ENCODE measurements at places on chromosomes 1 and 21.
A peak's percentile ranks its signal among the peaks of the same experiment; 100 is the strongest.

DNA sequence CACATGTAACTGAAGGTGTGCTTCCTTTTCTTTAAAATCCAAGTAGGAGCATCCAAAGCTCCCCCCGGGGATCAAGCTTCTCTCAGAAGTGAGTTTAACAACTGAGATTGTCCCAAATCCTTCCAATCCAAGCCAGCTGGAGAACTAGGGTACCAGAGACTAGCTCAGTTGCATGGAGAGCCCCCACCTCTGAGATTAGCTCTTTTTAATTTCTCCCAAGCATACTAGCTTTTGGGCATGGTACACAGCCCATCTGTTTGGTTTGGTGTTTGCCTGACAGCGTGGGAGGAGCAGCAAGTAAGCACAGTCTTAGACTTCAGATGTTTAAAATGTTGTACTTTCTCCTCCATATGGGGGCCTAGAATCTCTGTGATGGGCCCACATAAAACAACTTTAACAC lies 142.8 kb downstream of the ASTN1 start:
- no peak for DNase-seq
- H3K27me3 ChIP-seq, result no peaks in the 10 kb centered on the region
- H3K4me3 ChIP-seq, result no peak overlapping the region
- H3K36me3 ChIP-seq, result no peaks in the 10 kb centered on the region

- H3K36me3 ChIP-seq, result no peaks in the 10 kb centered on the region
- no peak overlapping the region for H3K27ac ChIP-seq
- H3K27me3 ChIP-seq, result peaks cover 3% of the 10 kb centered on the region
Measured at GRCh38 chr1:155649676-155650075, 38.9 kb downstream of the YY1AP1 start.

DNA sequence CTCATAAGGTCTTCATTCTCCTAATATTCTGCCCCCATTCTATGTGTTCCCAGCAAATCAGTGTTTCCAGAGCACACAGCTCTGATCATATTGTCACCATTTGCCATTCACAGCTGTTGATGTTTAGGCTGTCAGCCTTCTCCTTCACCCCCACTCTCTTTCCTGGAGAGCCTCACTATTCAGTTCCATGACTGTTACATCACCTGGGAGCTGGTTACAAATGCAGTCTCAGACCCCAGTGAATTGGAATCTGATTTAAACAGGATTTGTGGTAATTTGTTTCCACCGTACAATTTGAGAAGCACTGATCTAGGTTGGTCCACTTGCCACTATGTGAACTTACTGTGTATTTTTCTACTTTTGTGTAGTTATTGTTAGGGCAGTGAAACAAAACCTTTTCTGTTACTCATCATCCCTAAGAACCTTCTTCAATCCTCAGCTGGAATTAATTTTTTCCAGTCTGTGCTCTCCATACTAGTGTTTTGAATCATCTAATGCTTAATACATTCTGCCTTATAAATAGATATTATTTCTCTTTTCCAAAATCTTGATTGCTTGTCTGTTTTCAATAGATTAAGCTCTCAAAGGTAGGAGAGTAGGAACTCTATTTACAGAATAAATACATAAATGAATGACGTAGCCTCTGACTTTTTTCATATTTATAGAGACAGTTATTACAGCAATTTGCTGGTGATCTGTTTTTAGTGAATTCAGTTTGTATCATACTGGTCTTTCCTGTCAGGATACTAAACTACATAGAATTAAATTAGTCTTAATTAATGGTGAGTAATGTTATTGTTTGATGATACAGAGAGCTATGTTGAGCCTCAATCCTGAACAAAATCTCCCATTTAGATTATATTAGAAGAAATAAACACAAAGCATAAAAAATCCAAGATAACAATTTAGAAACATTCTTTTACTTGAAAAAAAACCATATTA lies 8.1 kb downstream of the SNX7 start:
- no peak overlapping the region for H3K27ac ChIP-seq
- no peak for DNase-seq
- H3K4me1 ChIP-seq, result no peaks in the 10 kb centered on the region
- no peak overlapping the region for H3K4me3 ChIP-seq
- no peaks in the 10 kb centered on the region for H3K36me3 ChIP-seq
- peaks cover 13% of the 10 kb centered on the region for H3K27me3 ChIP-seq

GRCh38 chr1:1246577-1247340 lies at the start of gene C1QTNF12:
Gene C1QTNF12, minus strand, starts transcription at chr1:1246722. Its CDS starts 32 bp downstream, at chr1:1246690.
- no peak within 1 kb of the TSS for H3K4me3 ChIP-seq
- no peak within 1 kb of the TSS for H3K27ac ChIP-seq
- peaks cover 8% of the 10 kb centered on the region for H3K36me3 ChIP-seq
- H3K4me1 ChIP-seq, result peaks cover 17% of the 10 kb centered on the region
- no peak for DNase-seq

- no peak for DNase-seq
- peaks cover 31% of the 10 kb centered on the region for H3K4me1 ChIP-seq
- H3K4me3 ChIP-seq, result no peak overlapping the region
- no peaks in the 10 kb centered on the region for H3K27me3 ChIP-seq
- peaks cover 33% of the 10 kb centered on the region for H3K36me3 ChIP-seq
- no peak overlapping the region for H3K27ac ChIP-seq
Measured at GRCh38 chr1:173453982-173454381, 23.2 kb upstream of the PRDX6 start.

DNA sequence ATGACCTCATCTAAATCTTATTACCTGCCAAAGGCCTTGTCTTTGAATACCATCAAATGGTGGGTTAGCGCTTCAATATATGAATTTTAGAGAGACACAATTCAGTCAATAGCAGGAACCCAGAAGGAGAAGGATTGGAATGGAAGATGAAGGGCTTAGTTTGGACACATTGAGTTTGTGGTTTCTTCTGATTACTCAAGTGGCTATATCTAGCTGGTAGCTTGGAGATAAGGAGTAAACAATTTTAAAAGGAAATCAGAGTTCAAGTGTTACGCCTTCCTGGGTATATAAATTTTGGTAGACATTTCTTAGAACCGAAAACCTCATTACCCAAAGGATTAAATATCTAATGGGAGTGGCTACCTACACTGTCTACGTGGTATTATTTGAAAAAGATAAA lies 80.2 kb downstream of the RGS2 start:
- no peaks in the 10 kb centered on the region for H3K4me1 ChIP-seq
- no peak for DNase-seq
- no peaks in the 10 kb centered on the region for H3K27me3 ChIP-seq
- H3K4me3 ChIP-seq, result no peak overlapping the region

DNA sequence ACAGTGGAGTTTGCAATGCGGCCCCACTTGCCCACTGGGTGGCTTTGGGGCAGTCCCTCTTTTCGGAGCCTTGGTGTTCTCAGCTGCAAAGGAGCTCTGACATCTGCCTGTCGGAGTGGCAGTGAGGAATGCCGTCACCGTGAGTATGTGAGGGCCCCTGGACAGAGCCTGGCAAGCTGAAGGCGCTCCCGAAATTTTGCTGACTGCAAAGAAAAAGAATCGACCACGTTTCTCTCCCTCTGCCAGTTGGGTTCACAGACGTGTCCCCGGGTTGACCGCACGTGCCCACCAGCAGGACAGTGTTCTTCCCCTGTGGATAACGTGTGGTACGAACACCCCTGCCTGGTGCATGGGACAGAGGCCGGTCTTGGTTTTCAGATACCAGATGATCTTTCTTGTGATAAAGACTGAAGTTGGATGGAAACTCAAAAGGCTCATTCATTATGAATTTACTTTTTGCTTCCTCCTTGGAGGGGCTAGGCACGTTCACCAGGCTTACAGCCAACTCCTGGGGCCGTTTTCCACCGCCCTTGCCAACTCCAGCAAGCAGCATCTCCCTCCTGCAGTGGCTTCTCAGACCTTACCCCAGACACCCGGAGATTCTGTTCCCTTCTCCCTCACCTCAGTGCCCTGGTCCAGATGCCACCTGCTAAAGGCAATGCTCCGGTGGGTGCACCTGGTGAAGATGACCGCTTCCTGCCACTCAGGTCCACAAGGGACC lies 29.7 kb downstream of the ECE1 start:
- H3K4me3 ChIP-seq, result no peak overlapping the region
- H3K36me3 ChIP-seq, result peaks cover 99% of the 10 kb centered on the region
- peak overlapping the region; percentile 90 for H3K27ac ChIP-seq
- H3K4me1 ChIP-seq, result peaks cover 70% of the 10 kb centered on the region

DNA sequence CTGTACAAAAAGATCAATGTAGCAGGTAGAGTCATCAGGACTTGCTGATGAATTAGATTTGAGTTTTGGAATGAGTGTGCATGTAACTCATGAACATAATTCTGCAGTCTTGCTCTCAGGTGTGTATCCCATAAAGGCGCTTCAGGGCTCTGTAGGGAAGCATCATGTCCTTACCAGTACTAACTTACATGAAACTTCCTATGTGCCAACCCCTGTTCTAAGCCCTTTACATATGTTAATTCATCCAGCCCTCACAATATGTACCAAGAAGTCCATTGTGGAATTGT lies 2.1 kb upstream of the FCRLB start:
- no peak for DNase-seq
- no peak overlapping the region for H3K4me3 ChIP-seq
- no peak overlapping the region for H3K27ac ChIP-seq
- no peaks in the 10 kb centered on the region for H3K36me3 ChIP-seq
- H3K4me1 ChIP-seq, result peaks cover 20% of the 10 kb centered on the region

- H3K36me3 ChIP-seq, result peaks cover 33% of the 10 kb centered on the region
- H3K27me3 ChIP-seq, result no peaks in the 10 kb centered on the region
- no peak for DNase-seq
- peak overlapping the region; percentile 91 for H3K27ac ChIP-seq
- H3K4me3 ChIP-seq, result peak overlapping the region; percentile 94
- H3K4me1 ChIP-seq, result peaks cover 26% of the 10 kb centered on the region
Measured at GRCh38 chr1:44985747-44986359, 542 bp downstream of the EIF2B3 start.

DNA sequence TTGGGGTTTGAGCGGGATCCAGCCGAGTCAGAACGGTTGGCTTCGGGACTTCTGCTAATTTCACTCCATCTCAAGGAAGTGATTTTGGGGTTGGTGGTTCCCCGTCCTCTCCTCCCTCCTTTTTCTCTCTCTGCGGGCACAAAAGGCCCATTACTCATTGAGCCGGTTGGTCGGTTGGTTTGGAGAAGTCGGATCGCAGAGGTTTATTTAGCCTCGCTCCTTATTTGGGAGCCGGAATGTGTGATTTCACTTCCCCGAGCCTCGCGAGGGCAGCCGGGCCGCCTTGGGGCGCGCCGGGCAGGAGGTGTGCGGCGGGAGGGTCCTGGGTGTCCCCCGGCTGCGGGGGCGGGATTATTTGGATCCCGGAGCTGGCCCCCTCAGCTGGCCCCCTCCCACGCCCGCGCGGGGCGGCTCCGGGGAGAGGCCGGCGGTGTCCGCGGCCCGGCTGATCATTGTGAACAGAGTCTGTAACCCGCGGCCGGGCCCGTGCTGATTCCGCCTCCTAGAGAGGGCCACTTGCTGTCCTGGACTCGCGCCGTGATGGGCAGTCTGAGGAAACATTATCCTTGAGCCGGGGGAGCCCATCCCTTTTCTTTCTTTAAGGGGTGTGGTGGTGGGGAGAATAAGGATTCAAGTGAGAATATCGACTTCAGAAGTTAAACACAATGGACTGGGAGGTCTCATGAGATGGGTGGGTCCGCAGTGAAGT lies 1.2 kb downstream of the MAPKAPK2 start:
- peak; percentile 61 for DNase-seq
- peak overlapping the region; percentile 98 for H3K4me3 ChIP-seq
- peaks cover 72% of the 10 kb centered on the region for H3K4me1 ChIP-seq
- H3K36me3 ChIP-seq, result peaks cover 20% of the 10 kb centered on the region
- H3K27me3 ChIP-seq, result peaks cover 2% of the 10 kb centered on the region
- peak overlapping the region; percentile 97 for H3K27ac ChIP-seq

- peaks cover 74% of the 10 kb centered on the region for H3K36me3 ChIP-seq
- H3K27me3 ChIP-seq, result no peaks in the 10 kb centered on the region
- H3K27ac ChIP-seq, result no peak overlapping the region
- peaks cover 17% of the 10 kb centered on the region for H3K4me1 ChIP-seq
- DNase-seq, result no peak
Measured at GRCh38 chr1:217614200-217614712, 16.6 kb downstream of the GPATCH2 start.

DNA sequence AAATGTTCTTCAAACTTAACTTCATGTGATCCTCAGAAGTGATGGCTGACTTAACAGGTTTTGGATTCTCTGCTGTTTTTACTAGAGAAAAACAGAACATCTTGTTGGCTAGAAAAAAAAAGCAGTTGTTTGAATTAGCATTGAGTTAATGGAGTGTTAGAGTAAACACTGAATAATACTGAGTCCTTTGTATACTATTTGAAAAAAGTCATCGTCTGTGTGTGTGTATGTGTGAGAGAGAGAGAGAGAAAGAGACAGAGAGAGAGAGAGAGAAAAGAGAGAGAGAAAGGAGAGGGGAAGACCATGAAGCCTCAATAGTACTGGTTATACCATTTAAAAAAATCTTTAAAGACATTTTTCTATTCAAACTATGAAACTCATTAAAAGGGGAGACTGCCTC lies 10.4 kb downstream of the ZNF697 start:
- peaks cover 30% of the 10 kb centered on the region for H3K27me3 ChIP-seq
- H3K36me3 ChIP-seq, result no peaks in the 10 kb centered on the region
- H3K4me1 ChIP-seq, result no peaks in the 10 kb centered on the region
- no peak for DNase-seq

GRCh38 chr21:46255758-46256337 lies 27.3 kb upstream of the LSS start:
- H3K4me3 ChIP-seq, result no peak overlapping the region
- peak overlapping the region; percentile 81 for H3K27ac ChIP-seq
- no peak for DNase-seq
- H3K4me1 ChIP-seq, result peaks cover 32% of the 10 kb centered on the region
- no peaks in the 10 kb centered on the region for H3K27me3 ChIP-seq
- H3K36me3 ChIP-seq, result peaks cover 95% of the 10 kb centered on the region

DNA sequence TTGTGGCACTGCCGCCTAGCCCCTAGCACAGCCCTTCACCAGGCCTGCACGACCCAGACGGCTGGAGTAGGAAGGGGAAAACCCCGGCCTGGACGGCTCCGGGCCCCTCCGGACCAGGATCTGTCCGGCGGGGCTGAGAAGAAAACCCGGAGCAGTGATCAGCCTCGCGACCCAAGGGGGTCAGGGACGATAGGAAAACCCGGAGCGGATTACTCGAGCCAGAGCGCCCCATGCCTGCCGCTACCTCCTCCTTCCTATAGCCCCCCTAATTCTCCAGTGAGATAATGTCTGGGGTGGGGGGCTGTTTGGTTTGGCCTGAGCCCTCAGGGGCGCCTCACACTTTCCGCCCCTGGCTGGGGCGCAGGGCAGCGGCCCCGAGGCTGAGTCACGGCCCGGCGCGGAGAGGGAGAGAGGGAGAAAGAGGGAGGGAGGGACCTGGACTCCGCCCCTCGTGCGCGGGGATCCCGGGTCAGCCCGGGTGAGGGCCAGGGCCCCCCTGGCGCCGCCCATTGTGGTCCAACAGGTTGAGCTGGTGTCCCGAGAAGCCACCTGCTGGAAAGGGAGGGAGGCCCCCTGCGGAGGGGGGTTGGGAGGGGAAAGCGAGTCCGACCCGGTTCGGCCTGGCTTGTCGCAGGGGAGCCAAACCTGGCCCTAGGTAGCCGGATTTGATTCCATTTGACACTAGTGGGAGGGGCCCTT lies 1.7 kb upstream of the ZBTB7B start:
- no peaks in the 10 kb centered on the region for H3K27me3 ChIP-seq
- peak overlapping the region; percentile 94 for H3K27ac ChIP-seq
- H3K4me1 ChIP-seq, result peaks cover 60% of the 10 kb centered on the region
- DNase-seq, result peak; percentile 89

- peaks cover 3% of the 10 kb centered on the region for H3K27me3 ChIP-seq
- H3K27ac ChIP-seq, result no peak overlapping the region
- H3K36me3 ChIP-seq, result no peaks in the 10 kb centered on the region
- no peak for DNase-seq
- no peaks in the 10 kb centered on the region for H3K4me1 ChIP-seq
Measured at GRCh38 chr1:4768553-4768952, 114.1 kb downstream of the AJAP1 start.

GRCh38 chr1:28682840-28683239 lies 14.3 kb downstream of the GMEB1 start:
- peaks cover 64% of the 10 kb centered on the region for H3K36me3 ChIP-seq
- no peak overlapping the region for H3K4me3 ChIP-seq
- peaks cover 4% of the 10 kb centered on the region for H3K4me1 ChIP-seq
- H3K27me3 ChIP-seq, result no peaks in the 10 kb centered on the region
